GM20000 (cell line): ENCODE measurements at places on chromosomes 1 and 21.
A peak's percentile ranks its signal among the peaks of the same experiment; 100 is the strongest.

DNA sequence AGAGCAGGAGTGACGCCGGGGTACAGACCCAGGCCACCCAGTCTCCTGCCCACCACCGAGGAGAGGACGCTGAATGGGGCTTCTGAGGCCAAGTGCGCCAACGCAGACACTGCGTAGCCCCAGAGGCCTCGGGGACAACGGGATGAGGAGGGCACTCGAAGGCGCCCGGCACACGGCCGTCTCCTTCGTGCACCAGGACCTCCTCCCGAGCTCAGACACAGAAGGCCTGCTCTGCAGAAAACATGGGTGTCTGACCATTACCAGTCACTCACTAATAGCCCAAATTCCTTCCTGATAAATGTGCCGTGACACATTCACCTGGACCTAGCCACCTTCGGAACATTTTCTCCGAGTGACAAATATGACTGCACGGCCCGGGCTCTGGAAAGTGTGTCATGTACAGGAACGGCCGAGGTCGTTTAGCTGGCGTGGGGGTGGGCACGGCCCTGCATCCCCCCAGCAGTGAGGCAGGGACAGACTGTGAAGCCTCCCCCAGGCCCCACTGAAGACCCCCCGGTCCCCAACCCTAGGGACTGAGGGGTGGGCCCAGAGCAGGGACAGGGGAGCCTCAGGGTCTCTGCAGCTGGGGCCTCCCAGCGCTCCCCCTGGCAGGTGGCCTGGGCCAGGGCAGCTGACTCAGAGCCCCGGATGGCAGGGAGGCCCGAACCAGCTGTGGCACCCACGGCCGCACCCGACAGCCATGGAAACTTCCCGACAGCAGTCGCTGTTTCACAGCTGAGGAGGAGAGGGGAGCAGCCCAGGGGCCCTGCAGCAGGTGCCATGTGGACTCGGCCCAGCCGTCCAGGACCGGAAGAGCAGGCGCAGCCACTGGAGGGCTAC lies 16.7 kb upstream of the COL6A2 start:
- DNase-seq, result no peak

GRCh38 chr21:42539342-42539741 lies 25.7 kb downstream of the SLC37A1 start:
- no peak for DNase-seq

- no peak for DNase-seq
These were observed 477.2 kb upstream of the CAMK1G start for GRCh38 chr1:209106237-209106741.

DNA sequence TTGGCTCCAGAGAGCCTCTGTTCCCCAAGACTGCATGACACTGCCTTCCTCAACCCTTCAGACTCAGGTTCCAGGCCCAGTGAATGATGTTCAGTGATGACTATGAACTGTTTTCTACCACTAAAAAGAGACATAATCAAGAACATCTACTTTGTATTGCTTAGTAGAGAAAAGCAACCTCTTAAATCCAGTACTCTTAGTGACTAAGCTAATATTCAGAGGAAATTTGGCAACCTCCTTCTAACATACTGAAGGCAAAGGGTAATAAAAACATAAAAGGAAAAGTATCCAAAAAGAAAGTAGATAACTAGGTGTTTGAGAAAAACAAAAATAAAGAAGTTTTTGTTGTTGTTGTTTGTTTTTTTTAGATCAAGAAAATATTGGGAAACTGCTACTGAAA lies 153.3 kb upstream of the RUNX1 start:
- no peak for DNase-seq

GRCh38 chr1:159532922-159533321 lies 2.9 kb downstream of the OR10J5 start:
- no peak for DNase-seq

GRCh38 chr21:32519945-32520874 lies 65.1 kb downstream of the TCP10L start:
- DNase-seq, result no peak

DNA sequence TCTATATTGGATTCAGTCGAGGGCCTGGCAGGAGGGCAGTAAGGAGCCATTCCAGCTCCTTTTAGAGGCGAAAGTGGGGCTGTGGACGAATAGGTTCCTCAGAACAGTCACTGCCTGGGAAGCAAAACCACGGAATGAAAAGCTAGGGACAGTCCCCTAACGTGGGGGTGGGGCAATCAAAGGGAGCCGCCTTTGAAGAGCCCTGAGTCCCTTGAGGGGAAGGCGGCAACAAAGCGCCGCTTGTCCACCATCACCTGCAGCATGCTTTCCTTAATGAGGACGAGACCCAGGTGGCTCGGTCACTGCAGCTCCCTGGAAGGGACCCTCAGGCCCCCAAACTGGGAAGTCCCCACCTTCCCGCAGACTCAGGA lies 184.7 kb downstream of the ETS2 start:
- DNase-seq, result no peak

DNA sequence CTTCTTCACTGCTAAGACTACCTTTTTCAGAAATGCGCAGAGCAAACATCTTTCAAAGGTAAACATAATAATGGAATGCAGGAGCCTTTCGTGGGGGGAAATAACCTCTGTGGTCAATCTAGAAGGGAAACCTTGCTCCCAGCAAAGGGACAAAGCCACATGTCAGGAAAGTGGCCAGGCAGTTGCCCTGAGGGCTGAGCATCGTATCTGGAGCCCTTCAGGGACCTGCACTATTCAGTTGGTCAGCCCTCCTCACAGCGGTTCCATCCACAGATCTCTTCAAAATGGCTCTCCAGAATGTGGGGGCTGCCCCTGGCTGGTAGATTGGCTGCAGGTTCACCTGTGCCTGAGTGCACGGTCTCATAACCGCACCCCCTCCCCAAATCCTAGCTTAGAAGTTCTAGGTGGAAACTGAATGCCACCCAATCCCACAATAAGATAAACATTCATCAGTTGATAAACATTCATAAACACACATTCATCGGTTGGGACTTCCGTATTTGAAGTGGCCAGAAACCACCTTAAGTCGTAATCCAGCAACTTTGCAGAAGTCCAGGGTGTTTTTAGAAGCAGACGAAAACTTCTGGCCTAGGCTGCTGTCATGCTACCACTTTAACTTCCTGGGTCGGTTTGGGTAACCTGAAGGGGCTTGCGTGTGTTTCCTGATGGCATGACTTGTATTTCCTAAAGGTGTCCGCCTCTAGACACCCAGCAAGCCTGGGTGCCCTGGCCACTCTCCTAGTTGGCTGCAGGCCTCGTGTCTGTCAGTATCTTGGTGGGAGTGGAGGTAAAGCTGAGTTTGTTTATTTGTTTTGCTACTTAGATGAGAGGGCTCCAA lies 50.5 kb downstream of the RASSF5 start:
- DNase-seq, result peak; percentile 39

DNA sequence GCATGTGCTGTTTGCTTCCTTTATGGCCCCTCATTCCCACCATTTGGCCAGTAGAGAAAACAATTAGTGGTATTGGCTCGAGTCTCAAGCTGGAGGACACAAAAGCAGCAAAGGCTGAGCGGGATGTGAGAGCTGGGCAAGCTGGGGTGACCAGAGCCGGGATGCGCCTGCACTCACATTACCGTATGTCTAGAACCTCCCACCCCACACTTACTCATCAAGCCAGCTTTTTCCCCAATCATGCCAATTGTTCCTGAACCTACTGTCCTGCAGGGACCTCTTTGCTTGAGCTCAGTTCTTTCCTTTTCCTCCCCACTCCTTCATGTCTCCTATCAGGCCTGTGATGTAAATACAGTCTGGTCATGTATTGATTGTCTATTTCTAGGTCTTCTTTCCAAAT lies 45.9 kb downstream of the KIRREL1 start:
- no peak for DNase-seq
